Brain pericyte (primary cell): ENCODE measurements at places on chromosomes 1 and 21.
A peak's percentile ranks its signal among the peaks of the same experiment; 100 is the strongest.

- DNase-seq: no peak
Measured at GRCh38 chr1:214213136-214213535, 67.8 kb upstream of the SMYD2 start.

GRCh38 chr1:32380057-32380456 lies 14.2 kb downstream of the BSDC1 start:
- no peak for DNase-seq

DNA sequence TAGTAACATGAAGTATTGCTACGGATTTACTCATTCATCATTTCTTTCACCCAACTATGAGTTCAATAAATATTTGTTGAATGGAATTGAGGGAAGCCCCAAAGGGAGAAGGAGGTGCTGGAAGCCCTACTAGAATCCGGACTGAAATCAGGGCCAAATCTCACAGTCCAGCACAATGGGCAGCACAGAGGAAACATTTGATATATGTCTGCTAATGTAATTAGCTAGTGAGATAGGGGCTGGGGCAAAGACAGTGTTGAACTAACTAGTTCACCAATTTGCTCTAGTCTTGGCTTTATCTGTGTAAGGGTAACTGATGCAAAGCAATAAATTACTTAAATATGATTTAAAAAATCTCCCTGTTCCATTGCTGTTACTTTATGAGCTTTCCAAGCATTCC lies 26.1 kb upstream of the SLC30A1 start:
- DNase-seq: no peak

DNA sequence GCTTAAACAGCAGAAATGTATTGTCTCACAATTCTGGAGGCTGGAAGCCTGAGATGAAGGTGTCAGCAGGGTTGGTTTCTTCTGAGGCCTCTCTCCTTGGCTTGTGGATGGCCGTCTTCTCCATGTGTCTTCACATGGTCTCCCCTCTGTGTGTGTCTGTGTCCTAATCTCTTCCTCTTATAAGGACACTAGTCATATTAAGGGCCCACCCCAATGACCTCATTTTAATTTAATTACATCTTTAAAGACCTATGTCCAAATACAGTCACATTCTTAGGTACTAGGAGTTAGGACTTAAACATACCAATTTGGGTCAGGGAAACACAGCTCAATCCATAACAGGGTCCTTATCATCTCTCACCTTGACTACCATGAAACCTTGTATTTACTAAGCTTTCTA lies 14.8 kb upstream of the OLIG2 start:
- no peak for DNase-seq

GRCh38 chr1:159854116-159854692 lies 8.3 kb downstream of the VSIG8 start:
- DNase-seq: no peak

- no peak for DNase-seq
Measured at GRCh38 chr1:156813750-156814570, 2.7 kb downstream of the SH2D2A start.

DNA sequence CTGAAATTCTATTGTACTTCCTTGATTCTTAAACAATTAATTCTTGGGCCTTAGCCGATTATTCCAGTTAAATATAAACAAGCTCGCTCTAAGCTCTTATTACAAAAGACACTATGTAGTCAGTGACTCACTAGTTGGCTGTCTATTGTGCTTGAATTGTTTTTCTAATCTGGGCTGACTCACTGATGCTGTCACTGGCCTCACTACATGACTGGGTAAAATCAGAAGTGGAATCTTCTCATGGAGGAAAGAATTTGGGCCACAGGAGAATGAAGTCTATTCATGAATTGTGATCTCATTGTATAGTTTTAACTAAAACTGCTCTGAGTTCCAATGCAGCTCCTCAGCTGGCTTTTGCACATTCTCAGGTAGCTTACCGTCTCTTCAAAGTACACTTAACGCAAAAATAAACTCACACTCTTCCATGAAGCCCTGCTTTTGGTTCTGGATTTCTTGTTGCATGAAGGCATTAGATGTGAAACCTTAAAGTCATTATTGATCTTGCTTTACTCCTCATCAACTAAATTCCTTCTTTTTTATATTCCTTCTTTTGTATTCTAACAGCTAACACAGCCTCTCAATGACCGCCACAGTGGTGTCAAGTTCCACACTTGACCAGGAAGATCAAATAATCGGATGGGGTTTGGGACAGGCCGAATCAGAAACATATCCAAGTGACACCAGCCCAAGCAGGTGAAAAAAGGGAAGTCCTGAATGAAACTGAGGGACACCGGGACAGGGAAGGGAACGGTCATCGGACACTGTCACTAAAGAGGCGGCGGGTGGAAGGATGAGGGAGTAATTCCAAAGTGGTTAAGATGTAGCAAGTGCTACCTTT lies 80.9 kb upstream of the LBR start:
- DNase-seq: peak; percentile 90

- no peak for DNase-seq
Measured at GRCh38 chr1:77139389-77139788, 79.8 kb downstream of the PIGK start.

DNA sequence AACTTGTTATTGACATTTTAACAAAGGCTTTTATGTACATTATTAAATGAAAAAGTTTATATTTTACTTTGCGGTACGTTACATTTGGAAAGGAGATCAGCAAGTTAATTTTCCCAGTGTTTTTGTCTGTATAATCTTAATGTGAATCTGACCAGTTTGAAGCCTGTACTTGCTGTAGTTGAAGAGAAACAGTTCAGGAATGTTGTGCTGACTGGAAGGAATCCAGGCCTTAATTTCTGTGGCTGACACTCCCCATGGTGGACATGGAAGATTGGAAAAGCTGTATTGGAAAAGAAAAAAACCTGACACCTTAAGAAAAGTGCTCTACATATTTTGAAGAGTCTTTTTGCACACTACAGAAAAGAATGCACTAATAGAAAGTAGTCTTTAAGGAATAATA lies 15.5 kb downstream of the LEPR start:
- DNase-seq: no peak

DNA sequence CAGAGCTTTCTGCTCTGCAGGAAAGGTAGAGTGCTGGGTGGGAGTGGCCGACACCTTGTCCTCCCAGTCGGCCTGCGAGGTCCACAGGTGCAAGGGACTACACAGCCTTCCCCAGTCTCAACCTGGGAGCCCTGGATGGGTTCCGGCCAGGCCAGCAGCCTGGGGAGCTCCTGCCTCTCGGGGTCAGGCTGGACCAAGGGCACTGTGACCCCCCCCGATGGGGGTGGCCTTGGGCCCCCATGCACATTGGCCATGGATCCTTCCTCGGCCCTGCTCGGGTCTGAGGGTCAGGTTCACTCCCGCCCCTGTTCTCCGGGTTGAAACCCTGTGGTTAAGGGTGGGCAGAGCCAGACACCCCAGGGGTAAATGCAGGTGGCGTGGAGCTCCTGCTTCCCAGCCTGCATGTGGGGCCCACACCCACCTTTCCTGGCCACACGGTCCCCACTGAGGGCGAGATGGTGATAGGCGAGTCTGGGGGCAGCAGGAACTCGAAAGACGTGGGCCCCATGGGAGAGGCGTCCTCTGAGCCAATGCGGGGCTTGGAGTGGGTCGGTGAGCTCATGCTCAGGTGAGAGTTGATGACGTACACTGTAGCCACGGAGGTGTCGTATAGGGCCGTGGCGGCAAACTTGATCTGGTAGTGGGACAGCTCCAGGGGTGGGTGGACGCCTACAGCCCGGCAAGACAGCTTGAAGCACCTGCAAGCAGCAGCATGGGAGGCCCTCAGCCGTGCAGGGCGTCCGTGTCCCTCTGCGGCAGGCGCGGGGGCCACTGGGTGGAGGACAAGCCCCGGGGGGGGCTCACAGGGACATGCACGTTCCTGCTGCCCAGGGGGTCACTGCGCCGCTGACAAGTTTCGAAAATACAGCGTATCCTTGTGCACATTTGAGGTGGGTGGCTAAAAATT lies 10.8 kb upstream of the TMEM52 start:
- no peak for DNase-seq

DNA sequence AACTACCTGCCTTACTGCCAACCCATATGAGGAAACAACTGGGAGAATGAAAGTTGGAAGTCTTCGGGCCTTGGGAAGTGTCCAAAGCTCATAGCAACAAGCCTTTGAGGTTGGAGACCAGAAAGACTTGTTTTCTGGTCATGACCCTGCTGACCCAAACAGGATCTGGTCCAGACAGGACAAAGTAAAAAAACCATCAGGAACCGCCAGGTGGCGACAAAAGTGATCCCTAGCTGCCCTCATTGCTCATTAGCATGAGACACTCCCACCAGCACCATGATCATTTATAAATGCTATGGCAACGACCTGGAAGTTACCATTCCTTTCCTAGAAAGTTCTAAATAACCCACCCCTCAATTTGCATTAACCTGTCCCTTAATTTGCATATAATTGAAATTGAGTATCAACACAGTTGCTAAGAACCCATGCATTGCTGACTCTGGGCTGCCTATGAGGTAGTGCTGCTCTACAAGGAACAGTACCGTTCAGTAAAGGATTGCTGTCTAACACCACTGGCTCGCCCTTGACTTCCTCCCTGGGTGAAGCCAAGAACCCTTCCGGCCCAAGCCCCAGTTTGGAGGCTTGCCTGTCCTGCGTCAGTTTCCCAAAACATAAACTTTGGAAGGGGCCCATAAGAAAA lies 89.0 kb downstream of the URB2 start:
- DNase-seq: no peak

- DNase-seq: no peak
Measured at GRCh38 chr1:86429122-86429725, 5.3 kb downstream of the CLCA2 start.

DNA sequence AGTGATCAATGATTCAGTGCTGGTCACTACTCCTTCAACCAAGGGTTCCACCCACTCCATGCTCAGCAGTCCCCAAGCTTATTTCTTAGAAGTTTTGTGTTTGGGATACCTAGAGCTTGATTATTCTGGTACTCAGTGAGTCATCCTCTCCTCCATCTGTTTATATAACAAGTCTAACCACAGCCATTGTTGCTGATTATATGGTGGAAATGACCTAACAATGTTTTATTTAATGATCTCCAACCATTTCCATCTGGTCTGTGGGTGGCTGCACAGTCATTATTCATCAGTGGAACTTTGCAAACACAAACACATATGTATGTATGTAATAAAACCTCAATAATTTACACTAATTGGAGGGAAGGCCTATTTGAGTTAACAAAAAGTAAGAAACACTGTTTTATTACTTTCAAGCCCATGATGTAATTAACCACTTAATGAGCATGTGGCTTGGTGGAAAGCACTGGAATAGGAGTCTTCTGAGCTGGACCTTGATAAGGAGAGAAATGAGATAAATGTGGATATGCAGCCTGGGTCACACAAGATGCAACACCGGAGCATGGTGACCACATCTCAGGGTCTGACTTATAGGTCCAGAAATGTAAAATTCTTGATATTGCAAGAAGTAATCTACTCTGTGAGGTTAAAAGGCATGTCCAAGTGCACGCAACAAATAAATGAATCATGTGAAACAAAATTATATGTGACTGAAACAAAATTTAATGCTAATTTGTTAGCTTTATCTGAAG lies 99.0 kb upstream of the WLS start:
- no peak for DNase-seq

DNA sequence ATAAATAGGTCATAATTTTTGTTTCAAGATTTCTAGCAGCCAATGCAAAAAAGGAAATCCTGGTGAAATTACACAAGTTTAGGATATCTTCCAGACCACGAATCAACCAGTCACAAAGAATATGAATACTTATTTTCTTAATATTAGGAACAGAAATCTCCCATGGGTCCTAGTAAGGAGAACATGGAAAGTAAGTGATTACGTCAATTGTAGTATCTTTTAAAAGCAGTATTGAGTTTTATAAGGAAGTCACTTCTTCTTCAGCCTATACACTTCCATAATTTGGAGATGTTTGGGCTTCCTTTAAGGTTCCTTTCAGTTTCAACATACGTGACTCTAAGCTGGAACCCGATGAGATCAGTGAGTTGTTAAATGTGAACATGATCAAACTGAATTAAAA lies 534.5 kb downstream of the USP25 start:
- no peak for DNase-seq

GRCh38 chr1:85692730-85693314 lies 15.4 kb downstream of the ZNHIT6 start:
- no peak for DNase-seq

DNA sequence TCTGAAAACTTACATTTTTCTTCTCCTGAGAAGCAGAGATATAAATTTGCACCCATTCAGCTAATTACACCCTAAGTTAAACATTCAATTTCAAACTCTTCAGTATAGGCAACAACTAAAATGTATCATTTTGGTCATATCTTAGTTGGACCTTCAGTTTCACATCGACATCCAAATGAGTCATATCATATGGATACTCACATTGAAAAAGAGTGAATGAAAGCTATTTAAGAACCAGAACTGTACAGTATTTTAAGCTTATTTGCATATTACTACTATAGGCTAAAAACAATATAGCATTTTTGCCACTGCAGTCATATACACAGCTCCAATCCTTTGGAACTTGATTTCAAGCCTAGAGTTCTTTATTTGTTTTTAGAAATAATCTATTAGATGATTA lies 33.6 kb downstream of the USP25 start:
- no peak for DNase-seq

DNA sequence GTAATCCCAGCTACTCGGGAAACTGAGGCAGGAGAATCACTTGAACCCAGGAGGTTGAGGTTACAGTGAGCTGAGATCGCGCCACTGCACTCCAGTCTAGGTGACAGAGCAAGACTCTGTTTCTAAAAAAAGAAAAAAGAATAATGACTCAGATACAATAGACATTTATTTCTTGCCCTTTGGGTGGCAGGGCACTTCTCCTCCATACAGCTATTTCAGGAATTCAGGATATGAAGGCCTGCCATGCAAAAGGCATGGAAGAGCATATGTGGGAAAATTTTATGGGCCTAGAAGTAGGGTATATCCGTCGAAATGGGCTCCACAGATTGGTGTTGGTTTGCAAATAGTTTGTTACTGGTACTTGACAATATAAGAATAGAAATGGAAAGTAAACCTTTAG lies 20.2 kb upstream of the POGZ start:
- DNase-seq: no peak

DNA sequence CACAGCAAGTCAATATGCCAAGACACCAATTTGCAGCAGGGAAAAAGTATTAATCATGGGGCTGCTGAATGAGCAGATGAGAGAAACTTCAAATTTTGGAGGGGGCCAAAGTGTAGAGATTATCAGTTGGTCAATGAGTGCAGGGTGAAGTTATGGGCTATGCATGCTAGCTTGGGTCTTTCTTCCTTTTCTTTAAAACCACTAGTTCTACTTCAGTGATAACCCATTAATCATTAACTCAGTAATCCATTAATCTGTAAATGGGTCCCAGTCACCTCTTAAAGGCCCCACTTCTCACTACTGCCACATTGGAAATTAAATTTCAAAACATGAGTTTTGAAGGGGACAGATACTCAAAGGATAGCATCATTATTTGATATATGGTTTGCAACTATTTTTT lies 688.6 kb upstream of the ADGRL4 start:
- no peak for DNase-seq

- no peak for DNase-seq
Measured at GRCh38 chr1:158942490-158942889, 11.1 kb downstream of the PYHIN1 start.
